Posterior cingulate gyrus (tissue), 11 donors: ENCODE measurements at places on chromosomes 3 and 15.

DNA sequence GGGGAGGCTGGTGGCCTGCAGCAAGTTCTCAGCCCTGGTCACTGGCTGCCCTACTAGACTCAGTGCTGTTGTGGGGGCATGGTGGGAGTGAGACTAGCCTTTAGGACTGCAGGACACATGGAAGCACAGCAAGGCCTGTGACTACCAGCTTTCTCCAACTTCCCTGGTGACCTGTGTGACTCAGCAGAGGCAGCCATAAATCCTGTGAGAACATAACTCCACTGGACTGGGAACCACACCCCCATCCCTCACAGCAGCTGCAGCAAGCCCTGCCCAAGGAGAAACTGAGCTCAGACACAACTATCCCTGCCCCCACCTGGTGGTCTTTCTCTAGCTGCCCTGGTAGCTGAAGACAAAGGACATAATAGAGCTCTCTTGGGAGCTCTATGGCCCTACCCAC is 111.3 kb downstream of the DCLK3 start:
- no peak for DNase-seq

- no peak for DNase-seq
Observed at GRCh38 chr3:170716172-170716805, 130.4 kb upstream of the SLC7A14 start.

GRCh38 chr15:74520407-74520806 is 20.6 kb upstream of the ARID3B start:
- DNase-seq: no peak

- DNase-seq: no peak
Observed at GRCh38 chr3:138593488-138594149, 441 bp downstream of the CEP70 start.

- DNase-seq: no peak
Observed at GRCh38 chr3:30577788-30578187, 28.6 kb upstream of the TGFBR2 start.

DNA sequence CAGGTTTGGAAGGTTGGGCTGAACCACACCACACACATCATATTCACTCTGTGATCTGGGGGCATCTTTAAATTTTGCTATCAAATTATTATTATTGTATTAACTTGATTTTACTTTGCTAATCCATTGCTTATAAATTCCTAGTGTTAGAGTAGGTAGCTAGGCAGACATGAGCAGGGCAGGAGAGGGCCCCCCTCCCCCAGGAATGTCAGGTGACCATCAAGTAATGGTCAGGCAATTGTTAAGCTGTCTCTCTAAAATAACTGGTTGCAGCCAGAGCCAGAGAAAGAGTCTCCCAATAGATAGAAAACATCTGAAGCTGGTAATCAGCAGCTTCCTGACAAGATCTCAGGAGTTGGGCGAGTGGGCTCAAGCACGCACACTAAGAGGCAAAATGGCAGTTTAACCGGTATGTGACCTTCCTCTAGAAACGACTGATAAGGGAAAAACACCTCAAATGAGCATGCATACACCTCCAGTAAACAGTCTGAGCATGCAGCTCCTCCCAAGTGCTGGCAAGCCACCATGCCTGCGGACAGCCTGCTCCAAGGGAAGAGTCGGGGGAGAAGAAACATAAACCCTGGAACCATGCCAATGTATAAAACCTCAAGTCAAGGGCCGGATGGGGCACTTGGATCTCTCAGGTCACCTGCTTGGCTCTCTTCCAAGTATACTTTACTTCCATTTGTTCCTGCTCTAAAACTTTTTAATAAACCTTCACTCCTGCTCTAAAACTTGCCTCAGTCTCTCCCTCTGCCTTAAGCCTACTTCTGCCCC is 3.1 kb upstream of the CXCR6 start:
- DNase-seq: no peak

GRCh38 chr15:31046759-31047359 is 54.7 kb downstream of the TRPM1 start:
- no peak for DNase-seq

- DNase-seq: no peak
Observed at GRCh38 chr3:133055339-133055738, 17.1 kb downstream of the TMEM108 start.

GRCh38 chr3:27749643-27750042 is 27.5 kb upstream of the EOMES start:
- DNase-seq: no peak

DNA sequence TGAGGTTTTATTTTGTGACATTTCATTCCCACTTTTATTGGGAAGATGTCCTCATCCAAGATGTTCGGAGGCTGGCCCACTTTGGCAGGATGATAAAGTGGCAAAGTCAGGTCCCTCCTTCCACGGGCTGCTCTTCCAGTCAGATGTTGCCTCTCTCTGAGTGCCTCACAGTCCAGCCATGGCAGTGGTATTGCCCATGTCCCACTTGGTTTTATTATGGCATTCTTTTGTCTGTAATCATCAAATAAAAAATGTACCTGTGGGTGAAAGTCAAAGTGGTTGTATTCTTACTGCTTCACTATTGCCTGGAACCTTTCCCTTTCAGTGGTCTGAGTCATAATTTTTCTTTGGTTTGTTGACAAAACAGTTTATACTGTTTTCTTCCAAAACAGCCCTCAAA is 20.2 kb downstream of the ARNT2 start:
- no peak for DNase-seq

- DNase-seq: no peak
Observed at GRCh38 chr3:124831628-124832199, 55.5 kb downstream of the ITGB5 start.

GRCh38 chr3:57397175-57398026 is 104.9 kb upstream of the ASB14 start:
- no peak for DNase-seq

DNA sequence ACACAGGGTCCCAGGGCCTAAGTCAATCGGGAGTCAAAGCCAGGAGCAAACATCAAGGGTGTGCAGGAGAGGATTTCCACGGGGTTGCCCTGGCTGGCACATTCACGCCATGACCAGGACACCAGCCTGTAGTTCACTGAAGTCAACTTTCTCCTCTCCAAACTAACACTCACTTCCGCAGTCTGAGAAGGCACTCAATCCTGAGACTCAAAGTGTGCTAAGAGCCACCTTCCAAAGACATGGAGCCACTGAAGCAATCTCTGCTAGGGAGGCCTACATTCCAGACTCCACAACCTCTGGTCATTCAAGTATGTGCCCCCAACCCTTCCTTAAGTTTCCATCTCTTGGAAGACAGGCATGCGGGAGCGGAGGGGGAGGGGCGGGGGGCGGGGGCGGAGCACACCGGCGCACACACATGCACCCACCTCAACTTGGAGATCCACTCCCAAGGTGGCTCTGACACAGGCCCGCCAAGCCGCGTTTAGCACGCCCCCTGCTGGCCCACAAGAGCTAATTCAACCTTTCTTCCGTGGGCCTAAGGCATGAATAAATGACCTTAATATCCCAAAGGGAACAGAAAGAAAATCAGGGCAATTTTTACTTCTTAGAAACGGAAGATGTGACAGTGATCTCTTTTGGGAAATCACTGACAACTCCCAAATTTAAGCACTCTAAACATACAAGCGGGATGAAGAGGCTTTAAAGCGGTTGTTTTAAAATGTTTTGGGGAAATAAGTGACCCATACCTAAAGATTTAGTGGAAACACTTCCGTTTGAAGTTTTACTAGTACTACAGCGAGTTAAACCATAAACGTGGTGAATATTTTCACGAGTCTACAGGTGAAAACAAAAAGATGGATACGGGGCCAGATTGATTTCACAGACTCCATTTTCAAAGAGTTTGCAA is 162.5 kb upstream of the CHRNA7 start:
- DNase-seq: peak; percentile 56

GRCh38 chr3:30628901-30629590 is 22.6 kb downstream of the TGFBR2 start:
- no peak for DNase-seq
